A549 treated with Hydrocortisone at 1 μM for 4 hours (cell line): ENCODE measurements at places on chromosomes 12 and 14. TPM values are rescaled to one million over a fixed set of nuclear protein-coding genes. Genes with fewer than 3 reads are reported as not detected.

Gene PFDN5
- total RNA-seq: 476 to 525 TPM (median 487 TPM) in 5 replicates

Gene MCRS1
- 61.5 to 65.6 TPM (median 63.8 TPM) in 5 replicates for total RNA-seq

Gene CFL2
- 98.3 to 121 TPM (median 116 TPM) in 5 replicates for total RNA-seq

Gene LRTM2
- 0.07 to 0.15 TPM in 2 of 5 replicates, not detected in the others for total RNA-seq

Gene TOMM20L
- total RNA-seq: 0.20 TPM in 1 of 5 replicates, not detected in the others
